ENCODE measurements at places on chromosomes 6 and 20.

DNA sequence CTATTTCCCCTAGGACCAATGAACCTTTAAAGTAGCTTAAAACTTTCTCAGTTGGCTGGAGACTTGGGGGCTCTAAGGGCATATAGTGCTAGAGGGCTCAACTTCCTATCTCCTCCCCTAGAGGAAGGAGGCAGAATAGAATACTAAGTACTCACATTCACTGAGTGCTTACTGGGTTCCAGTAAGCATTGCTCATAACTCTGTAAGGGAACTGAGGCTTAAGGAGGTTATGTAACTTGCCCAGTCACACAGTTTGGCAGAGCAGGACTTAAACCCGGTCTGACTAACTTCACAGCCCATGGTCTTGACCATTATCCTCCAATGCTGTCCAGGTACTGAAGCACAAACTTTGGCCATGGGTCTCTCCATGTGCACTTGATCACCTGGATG is 12.5 kb downstream of the SESN1 start:
- peak; percentile 40 for DNase-seq

GRCh38 chr6:128156321-128157111 is 255.7 kb upstream of the THEMIS start:
- DNase-seq, result no peak

GRCh38 chr20:57685146-57685758 is 24.6 kb downstream of the PMEPA1 start:
- no peak for DNase-seq

DNA sequence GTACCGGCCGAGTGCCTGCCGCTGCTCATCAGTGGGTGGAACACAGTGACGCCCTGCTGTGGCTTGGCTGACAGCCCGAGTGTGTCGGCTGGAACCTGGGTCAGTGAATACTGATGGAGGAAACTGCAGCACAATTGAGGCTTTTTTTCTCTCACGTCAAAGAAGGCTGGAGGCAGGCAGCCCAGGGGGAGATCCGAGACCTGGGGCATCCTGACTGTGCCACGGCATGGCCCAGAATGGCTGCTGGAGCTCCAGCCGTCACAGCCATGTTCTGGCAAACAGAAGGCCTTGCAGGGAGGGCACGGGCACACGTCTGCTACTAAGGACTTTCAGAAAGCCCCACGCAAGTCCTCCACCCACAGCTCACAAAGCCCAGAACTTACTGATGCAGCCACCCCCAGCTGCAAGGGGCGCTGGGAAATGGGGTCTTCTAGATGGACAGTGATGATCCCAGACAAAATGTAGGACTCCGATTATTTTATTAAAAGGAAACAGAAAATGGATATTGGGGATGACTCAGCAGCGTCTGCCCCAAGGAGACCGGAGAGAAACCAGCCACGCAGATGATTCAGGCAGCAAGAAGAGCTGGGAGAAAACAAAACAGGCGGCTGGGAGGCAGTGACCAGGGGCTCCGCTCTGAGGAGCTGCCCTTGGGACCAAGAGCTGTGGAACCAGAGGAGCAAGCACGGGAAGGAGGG is 140.0 kb downstream of the TAF4 start:
- DNase-seq, result no peak

- DNase-seq, result no peak
These were observed at the start of gene SLC24A3 for GRCh38 chr20:19212469-19212815. SLC24A3 (plus strand) TSS chr20:19212642.

DNA sequence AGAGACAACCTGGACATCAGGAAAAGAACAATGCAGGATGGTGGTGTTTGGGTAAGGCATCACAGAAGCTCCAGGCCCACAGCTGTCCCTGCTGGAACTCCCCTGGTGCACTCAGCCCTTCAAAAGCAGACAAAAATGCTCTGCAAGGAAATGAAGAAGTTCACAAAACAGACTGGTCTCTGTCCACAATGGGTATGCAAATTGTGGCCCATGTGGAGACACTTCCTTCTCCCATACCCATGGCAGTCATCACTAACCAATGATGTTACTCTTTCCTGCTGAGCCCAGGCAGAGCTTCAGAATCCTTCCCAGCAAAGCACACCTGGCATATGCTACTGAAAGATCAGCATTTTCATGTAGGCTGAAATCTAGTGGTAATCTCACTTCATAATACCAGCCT is 42.6 kb upstream of the PXDC1 start:
- DNase-seq, result no peak

- no peak for DNase-seq
These were observed 168.4 kb upstream of the CDYL start for GRCh38 chr6:4607793-4608192.

DNA sequence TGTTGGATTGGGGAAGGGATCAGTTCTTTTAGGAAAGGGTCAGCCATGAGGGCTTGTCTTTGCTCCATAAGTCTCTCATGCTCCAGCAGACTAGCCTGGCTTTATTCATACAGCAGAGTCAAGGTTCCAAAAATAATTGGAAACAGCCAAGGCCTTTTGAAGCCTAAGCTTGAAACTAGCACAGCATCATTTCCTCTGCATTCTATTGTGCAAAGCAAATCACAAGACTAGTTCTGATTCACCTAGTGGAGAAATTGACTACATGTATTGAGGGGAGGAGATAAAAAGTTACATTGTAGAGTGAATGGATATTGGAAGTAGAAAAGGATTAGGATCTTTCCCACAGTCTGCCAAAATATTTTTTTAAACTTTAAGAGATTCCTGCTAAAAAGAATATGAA is 159.3 kb upstream of the PLCB4 start:
- DNase-seq, result no peak

DNA sequence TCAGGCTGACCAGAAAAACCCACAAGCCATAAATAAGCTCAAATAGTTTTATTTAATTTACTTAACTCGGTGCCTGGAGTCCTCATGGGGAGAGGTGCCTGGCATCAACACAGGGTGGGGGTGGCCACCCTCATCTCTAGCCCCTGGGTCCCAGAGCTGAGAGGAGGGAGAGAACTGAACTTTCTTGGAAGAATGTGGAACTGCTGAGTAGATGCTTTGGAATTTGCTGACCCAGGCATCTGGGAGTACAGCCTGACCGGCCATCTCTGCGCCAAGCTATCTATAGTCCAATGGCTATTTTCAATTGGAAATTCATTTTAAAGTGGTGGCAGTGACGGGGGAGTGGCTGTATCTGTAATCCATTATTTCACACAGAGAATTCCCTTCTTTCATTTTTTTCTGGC is 104.8 kb downstream of the CDH26 start:
- DNase-seq, result peak; percentile 96

DNA sequence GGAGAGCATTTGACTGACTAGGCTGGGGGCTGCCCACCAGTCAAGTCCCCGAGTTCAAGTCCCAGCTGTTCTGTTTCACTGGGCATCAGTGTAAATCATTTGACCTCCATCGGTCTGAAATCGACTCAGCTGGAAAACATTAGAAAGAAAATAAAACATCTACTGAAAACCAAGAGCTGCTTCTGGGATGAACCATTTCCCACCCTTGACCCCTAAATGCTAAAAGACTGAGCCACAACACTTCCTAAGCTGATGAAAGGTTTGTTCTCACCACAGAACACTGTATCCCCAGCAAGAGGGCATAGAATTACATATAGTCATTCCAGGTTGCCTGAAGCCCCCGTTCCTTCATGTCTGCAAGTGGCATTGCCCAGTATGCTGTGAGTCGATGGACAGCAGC is 237.0 kb upstream of the TAB2 start:
- DNase-seq, result peak; percentile 85
